ENCODE measurements at places on chromosomes 2 and 18.

GRCh38 chr2:223652122-223652521 is 50.0 kb upstream of the SCG2 start:
- no peak for DNase-seq

DNA sequence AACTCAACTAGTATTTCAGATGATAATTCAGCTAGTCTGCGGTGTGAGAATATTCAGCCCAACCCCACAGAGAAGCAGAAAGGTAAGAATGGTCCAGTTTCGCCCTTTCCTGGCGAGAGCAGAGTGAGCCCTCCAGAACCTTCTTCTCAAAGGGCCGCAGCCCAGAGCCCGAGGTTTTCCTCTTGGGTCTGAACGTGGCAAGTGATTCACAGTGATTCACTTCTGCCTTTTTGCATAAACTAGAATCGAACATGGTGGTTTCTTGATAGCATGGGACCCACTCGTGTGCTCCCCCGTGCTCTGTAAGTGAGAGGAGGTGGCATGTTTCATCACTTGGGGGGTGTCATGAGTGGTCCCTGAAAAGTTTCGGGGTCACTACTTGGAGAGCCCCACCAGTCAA is 24.2 kb downstream of the TRAF3IP1 start:
- no peak for DNase-seq

- no peak for DNase-seq
These were observed 414.1 kb downstream of the STK39 start for GRCh38 chr2:167833294-167833693.

DNA sequence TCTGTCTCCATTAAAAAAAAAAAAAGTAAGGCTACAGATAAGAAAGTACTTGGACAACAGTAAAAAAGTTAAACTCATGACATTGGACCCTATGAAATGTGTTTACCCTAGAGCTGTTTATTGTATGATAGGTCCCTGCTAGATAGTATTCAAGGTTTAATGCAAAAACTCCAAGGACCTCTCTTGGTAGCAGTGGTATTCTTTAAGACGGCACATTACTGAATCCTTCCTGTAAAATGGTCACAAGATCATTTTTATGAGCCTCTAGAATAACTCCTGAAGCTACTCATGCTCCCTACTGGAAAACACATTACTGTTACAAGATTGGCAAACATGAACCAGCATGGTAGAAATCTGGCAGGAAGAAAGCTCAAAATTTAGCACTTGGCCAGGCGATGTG is 38.8 kb downstream of the GALM start:
- DNase-seq = no peak

DNA sequence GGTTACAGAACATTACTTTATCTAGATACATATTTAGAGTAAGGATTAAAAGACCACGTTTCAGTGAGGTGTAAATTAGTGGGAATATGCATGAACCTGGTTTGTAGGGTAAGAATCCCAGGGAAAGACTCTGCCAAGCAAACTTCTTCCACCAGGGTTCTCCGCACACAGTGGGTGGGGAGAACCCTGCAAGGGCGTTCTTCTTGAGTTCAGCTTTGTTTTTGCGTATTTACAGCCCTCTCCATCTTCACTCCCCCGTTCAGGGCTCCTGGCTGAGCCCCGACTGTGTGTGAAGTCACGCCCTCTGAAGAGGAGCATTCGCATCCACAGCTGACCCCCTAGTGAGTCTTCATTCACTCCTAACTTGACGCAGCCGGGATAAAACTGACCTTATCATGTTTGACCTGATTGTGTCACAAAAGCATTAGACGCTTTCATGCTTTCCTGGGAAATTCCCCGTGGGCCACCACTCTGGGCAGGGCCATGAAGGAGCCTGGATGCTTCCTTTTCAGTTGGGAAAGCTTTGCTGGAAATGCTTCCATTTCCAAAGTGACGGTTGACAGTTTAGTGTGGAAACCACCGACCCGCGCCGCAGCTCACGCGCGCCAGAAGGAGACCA is 1.0 kb downstream of the ALKAL2 start:
- no peak for DNase-seq

DNA sequence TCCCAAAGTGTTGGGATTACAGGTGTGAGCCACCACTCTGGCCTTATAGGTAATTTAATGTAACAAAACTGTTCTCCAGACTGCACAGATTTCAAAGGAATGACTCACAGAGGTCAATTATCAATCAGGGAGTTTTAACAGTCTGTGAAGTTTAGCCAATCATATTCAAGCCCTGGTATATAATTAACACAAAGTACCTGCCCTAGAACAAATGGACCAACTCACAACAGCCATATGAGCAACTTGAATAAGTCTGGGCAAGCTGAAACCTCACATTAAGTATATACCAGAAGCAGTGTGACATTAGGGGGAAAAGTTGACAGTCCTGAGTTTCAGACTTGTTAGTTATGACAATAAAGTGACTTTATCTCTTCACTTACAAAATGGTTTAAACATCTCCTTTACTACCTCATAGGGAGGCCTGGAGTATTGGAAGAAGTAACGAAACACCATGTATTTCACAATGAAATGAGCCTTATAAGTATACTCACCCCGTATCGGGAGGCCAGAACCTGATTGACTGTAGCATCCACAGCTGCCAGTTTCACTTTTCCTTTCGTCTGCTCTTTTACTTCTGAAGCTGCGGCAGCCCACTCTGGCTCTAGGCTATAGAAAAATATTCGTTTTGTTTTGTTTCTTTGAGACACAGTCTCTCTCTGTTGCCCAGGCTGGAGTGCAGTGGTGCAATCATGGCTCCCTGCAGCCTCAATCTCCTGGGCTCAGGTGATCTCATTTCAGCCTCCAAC is 22.2 kb downstream of the PDIA6 start:
- DNase-seq = no peak

- DNase-seq = peak; percentile 42
These were observed 384.0 kb downstream of the NBAS start for GRCh38 chr2:15177103-15177502.

GRCh38 chr2:107719141-107719540 is 107.6 kb upstream of the RGPD4 start:
- DNase-seq = no peak

DNA sequence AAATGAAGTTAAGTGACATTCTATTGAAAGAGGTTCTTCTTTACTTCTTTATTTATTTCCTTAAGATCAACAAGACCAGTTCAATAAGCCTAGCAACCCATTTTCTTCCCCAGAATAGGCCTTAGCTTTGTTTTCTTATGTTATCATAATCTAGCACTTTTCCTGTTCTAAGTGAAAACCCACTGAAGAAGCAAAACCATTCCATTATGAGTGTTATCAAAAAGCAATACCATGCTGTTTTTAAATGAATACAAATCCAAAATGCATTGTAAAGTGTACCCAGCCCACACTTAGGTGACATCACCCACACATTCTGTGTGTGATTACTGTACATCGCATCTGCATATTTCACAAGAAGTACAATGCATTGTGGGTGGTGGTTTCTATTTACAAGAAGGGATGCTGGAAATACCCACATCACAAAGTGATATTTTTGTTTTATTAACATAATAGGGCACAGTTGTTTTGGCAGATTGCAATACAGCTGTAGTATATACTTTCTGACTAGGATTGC is 679.5 kb downstream of the KCNJ3 start:
- no peak for DNase-seq

DNA sequence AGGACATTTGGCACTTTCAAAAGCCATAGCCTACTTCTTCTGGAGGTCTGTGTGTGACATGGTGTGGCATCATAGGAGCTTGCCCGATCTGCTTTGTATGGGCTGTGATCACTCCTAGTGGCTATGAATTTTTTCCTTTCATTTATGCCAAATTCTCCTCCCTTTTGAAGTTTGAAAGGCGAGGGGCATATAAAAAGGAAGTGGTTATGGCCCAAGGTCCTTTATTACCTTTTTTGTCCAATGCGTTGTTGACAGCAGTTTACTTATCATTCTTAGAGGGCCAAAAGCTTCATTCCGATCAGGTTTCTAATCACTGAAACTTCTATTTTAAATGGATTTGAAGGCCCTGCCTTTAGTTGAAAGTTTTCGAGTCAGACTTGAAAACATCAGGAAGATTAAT is 224.3 kb upstream of the FOSL2 start:
- DNase-seq = no peak

Measured in stimulated activated CD4-positive, alpha-beta T cell treated with anti-CD3 and anti-CD28 coated beads, TNF-alpha, amount 100 ng/mL, for 24 hours (primary cell).